HTR-8/SVneo (cell line): ENCODE measurements at places on chromosomes 6 and 20.

DNA sequence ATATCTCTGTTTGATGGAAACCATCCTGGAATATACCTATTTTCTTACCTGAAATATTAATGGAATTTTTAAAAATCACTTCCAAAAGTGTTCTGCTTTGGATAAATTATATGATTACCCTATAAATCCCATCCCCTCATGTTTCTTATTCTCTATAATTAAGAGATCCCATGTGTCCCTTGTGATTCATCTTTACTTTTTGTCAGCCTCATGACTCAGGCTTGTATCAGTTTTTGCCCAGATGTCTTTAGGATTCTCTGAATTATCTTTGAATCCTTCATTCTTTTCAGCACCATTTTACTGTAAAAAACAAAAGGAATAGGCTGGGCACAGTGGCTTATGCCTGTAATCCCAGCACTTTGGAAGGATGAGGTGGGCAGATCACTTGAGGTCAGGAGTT is 804.5 kb upstream of the CITED2 start:
- no peak for DNase-seq

DNA sequence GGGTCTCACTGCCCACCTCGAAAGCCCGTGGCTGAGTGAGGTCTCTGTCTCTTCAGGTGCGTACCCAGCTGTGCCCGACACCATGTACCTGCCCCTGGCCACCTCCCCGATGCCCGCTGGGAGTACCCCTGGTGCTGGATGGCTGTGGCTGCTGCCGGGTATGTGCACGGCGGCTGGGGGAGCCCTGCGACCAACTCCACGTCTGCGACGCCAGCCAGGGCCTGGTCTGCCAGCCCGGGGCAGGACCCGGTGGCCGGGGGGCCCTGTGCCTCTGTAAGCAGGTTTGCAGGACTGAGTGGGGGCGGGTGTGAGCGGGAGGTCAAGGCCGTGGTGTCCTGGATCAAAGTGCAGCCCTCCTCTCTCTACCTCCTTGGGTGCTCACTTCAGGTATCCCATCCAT is 4.7 kb downstream of the CCN5 start:
- DNase-seq = no peak

- DNase-seq = no peak
These were observed 212.9 kb downstream of the COL19A1 start for GRCh38 chr6:70079241-70079640.

- DNase-seq = no peak
These were observed 9.9 kb upstream of the PI16 start for GRCh38 chr6:36944650-36945049.

GRCh38 chr6:14518515-14519217 is 401.1 kb downstream of the CD83 start:
- no peak for DNase-seq

GRCh38 chr20:63639093-63639975 is 12.4 kb upstream of the GMEB2 start:
- no peak for DNase-seq

DNA sequence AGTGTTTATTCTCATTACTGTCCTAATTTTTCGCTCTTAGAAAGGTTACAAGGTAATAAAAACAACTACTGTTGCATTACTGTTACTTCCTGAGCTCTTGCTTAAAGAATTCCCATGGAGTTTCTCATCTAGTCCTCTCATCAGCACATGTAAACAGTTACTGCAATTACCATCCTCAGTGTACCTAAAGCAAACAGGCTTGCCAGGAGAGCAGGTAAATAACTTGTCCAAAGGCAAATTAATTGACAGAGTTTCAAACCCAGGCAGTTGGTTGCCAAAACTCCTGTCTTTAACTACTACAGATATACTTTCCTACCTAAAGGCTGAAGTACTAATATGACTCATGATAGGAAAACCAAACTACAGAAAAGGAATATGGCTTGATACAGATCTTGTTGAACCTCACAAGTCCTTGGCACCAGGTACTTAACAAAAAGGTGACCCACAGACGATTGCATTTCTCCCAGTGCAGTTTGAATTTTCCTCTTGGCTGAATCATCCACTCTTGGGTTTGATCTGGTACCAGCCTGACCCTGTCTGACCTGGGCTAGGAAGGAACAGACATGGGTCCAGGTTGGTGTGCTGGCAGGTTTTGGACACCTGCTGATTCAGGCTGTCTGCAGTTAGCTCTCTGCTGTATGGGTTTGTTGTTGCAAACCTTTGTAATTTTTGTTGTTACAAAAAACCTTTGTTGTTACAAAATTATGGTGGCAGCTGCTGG is 153.0 kb downstream of the CFAP61 start:
- DNase-seq = no peak

DNA sequence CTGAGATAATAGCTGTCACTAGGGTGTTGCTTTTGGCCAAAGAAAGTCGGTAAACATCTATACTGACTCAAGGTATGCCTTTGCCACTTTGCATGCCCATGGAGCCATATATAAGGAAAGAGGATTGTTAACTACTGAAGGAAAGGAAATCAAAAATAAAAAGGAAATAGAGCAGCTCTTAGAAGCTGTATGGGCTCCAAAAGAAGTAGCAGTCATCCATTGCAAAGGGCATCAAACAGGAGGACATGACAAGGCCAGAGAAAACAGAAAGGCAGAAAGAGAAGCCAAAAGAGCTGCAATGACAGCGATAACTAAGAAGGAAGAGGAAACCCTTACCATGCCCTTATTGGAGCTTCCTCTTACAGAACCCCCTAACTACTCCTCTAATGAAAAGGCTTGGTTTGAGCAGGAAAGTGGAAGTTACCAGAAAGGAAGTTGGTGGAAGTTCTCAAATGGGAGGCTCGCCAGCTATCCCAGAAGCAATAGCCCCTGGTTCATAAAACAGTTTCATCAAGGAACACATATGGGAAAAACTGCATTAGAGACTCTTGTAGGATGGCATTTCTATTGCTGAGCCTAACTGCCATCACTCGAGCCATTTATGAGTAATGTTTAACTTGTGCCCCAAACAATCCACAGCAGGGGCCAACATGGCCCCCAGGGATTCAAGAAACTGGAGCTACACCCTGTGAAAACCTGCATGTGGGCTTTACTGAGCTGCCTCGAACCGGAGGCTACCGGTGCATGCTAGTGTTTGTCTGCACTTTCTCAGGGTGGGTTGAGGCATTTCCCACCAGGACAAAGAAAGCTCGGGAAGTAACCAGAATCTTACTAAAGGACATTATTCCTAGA is 7.0 kb downstream of the IL22RA2 start:
- DNase-seq = no peak

GRCh38 chr6:124432620-124433019 is 529.6 kb upstream of the RNF217 start:
- DNase-seq = no peak

- DNase-seq = no peak
These were observed 191.3 kb upstream of the ARG1 start for GRCh38 chr6:131381709-131382093.

- no peak for DNase-seq
These were observed 183.1 kb downstream of the ADGB start for GRCh38 chr6:146781836-146782235.

DNA sequence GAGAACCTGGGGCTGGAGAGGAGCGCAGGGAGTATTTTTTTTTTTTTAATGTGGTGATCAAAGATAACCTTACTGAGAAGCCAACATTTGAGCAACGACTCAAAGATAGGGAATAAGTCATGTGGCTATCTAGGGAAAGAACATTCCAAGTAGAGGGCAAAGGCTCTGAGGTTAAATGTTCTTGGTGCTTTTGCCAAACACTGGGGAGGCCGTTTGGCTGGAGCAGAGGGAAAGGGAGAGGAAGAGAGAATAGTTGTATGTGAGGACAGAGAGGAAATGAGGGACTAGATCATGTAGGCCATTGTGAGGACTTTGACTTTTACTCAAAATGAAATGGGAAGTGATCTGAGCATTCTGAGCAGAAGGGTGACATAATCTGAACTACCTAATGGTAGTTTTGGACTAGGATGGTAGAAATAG is 27.8 kb downstream of the ACSS2 start:
- DNase-seq = no peak

- DNase-seq = no peak
These were observed 45.8 kb upstream of the PAK5 start for GRCh38 chr20:9884666-9885065.

GRCh38 chr6:129008591-129008990 is 125.7 kb downstream of the LAMA2 start:
- DNase-seq = no peak

DNA sequence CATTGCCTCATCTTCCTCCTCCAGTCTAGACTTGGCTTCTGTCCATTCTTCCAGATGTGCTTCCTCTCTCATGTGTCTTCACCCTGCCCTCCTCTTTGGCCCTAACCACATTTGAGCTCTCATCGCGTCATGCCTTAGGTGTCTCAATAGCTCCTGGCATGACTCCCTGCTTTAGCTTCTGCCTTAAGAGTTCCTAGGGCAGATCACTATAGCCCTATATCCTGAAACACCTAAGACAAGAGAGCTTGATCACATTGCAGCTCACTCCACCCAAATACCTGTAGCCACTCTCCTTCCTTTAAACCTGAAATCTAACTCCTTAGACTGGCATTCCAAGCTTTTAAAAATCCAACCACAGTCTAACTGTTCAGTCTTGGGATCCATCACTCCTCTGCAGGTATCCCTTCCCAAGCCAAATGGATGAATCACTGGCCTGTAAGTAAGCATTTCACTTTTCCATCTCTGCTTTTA is 69.0 kb upstream of the STXBP5 start:
- DNase-seq = peak; percentile 8

DNA sequence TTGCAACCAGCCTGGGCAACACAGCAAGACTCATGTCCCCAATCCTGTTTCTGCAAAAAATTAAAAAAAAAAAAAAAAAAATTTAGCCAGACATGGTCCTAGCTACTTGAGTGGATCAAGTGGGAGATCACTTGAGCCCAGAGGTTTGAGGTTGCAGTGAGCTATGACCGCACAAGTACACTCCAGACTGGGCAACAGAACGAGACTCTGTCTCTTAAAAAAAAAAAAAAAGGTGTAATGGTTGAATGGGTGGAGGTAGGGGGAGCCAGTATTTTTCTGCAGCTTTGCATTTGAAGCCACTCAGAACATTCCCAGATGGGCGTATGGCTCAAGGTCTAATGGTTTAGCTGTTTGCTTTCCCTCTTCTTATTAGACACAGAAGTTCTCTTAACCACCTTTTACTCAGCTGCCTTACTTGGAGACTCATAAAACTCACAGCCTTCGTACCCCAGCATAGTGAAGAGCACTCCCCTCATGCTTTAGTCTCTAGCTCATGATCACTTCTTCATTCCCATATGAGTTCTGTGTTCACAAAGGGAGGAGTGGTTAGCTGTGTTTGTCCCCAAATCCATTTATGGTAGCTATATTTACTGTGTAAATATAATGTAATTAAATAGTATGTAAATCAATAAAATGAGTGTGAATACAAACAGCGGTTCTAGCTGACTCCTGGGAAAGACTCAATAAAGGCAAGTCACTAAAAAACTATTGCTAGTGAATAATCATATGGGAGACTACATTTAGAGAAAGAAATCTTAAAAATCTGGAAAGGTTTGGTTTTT is 9.0 kb downstream of the FKBP1A start:
- DNase-seq = no peak

- DNase-seq = no peak
These were observed at the start of gene VNN1 for GRCh38 chr6:132713352-132714134. Gene VNN1 (minus strand): TSS chr6:132714055. CDS start chr6:132714035, 20 bp downstream.

- DNase-seq = no peak
These were observed 92.0 kb upstream of the PRDM1 start for GRCh38 chr6:105994118-105994590.

DNA sequence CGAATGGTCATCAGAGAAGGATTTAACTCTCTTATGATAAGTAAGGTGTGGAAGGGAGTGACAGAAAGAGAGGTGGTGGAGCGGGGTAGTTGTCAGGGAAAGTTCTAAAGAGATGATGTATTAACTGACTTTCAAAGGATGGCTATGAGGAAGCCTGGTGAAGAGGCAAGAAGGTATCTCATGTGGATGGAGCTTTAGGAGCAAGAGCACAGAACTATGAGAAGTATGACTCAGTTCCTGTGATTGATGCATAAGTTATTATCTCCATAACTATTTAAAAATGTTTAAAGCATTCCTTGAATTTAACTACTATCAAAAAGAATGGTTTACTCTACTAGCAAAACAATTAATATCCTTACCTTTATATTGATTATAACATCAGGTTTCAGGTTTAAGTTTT is 28.8 kb downstream of the AK9 start:
- DNase-seq = no peak

GRCh38 chr20:59062081-59062480 is 19.5 kb upstream of the PRELID3B start:
- DNase-seq = no peak

- DNase-seq = no peak
These were observed 12.7 kb upstream of the MCUR1 start for GRCh38 chr6:13827032-13827431.

GRCh38 chr20:7571521-7572055 is 368.7 kb downstream of the HAO1 start:
- no peak for DNase-seq

- no peak for DNase-seq
These were observed 39.2 kb upstream of the NHSL1 start for GRCh38 chr6:138538390-138539031.

DNA sequence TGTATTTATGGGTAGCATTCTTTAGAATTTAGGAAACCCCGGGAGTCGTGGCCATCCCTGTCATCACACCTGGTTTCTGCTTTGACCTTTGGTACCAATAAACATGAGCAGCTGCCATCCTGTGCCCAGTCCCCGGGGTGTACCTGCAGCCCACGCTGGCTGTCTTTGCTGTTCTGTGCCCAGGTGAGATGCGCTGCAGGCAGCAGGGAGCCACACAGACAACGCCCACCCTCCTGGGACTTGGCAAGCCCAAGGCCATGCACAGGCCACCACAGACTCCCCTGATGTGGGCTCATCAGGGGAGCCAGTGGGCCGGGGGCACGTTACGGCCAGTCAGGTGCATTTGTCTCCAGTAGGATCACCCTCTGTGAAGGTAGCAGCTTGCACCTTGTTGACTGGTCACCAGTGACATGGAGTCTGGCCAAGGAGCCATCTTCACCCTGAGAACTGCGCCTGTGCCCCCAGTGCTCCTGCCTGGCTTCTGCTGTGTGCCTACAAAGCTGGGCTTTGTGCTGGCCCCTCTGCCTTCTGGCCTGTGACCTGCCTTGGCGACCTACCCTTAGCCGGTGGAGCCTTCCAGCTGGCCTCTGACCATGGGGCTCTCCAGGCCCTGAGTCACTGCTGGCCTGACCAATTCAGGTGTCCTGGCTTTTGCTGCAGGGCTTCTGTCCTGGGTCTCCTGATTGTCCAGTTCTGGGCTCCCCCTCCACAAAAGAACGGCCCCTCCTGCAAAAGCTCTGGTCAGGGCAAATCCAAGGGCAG is 14.2 kb upstream of the UNC93A start:
- DNase-seq = no peak
